Lower lobe of right lung (tissue), 2 donors: ENCODE measurements at places on chromosomes 16 and 17. TPM values are rescaled to one million over a fixed set of nuclear protein-coding genes. Genes with fewer than 3 reads are reported as not detected.

- H3K27ac ChIP-seq = no peak overlapping the region
- H3K4me1 ChIP-seq = no peaks in the 10 kb centered on the region
- H3K36me3 ChIP-seq = no peaks in the 10 kb centered on the region
- peak; percentile 38 for DNase-seq
- no peaks in the 10 kb centered on the region for H3K27me3 ChIP-seq
These were observed 10.2 kb upstream of the FAM83G start for GRCh38 chr17:19014628-19015215.

DNA sequence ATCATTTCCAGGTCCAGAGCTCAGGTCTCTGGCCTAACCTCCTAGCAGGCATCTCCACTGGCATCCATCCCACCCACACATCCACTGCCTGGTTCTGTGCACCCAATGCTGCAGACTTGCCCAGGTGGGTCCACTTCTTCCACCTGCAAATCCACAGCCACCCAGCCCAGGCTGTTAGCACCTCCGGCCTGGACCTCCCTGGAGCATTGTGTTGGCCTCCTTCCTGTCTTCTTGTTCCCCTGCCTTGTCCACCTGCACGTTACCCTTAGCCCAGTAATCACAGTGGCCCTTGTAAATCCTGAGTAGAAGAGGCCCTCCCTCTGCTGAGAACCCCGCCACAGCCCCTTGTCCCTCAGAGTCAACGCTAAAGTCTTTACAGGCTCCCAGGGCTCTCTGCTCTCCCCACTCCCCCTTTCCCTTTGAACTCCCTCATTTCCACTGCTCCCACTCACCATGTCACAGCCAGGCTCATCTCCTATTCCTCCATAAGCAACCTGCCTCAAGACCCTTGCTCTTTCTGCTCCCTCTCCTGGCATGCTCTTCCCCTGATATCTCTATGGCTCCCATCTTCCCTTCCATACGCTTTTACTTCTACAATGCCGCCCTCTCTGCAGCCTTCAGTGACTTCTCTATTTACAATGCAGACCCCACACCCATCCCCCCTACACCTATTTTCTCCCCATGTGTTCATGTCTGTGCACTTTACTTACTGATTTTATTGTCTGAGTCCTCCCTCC, 288.8 kb downstream of the FOXL1 start:
- H3K4me3 ChIP-seq = no peak overlapping the region
- no peak overlapping the region for H3K27ac ChIP-seq
- DNase-seq = no peak
- no peaks in the 10 kb centered on the region for H3K36me3 ChIP-seq
- peaks cover 7% of the 10 kb centered on the region for H3K27me3 ChIP-seq

- no peaks in the 10 kb centered on the region for H3K4me1 ChIP-seq
- no peak overlapping the region for H3K4me3 ChIP-seq
- no peaks in the 10 kb centered on the region for H3K27me3 ChIP-seq
- no peak overlapping the region for H3K27ac ChIP-seq
- DNase-seq = no peak
- no peaks in the 10 kb centered on the region for H3K36me3 ChIP-seq
These were observed 40.7 kb downstream of the TBX4 start for GRCh38 chr17:61492759-61493526.

The ZACN gene
- not detected for total RNA-seq
